ENCODE measurements at places on chromosomes 16 and 17.

GRCh38 chr16:49338611-49339265, 34.9 kb upstream of the C16orf78 start:
- DNase-seq = no peak

- DNase-seq = no peak
These were observed 562 bp downstream of the ZC3H7A start for GRCh38 chr16:11796227-11797165.

GRCh38 chr17:75755990-75756389, 9.0 kb downstream of the GALK1 start:
- no peak for DNase-seq

DNA sequence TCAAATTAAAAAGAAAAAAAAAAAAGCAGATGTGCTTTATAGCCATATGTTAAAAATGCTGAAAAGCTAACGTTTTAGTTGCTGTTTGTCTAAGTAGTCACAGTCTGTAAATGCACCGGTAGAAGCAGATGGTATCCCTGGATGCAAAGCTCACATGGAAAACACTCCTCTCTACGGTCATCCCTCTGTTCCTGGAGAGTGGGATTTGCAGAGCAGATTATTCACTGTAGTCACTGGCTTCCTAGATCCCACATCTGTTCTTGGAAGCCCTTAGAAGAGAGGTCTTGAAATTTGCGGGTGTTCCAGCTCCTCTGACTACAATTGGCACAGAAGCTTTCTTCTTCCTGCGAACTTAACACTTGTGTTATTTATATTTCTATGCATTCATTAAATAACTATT, 186.6 kb downstream of the PMP22 start:
- no peak for DNase-seq

- DNase-seq = no peak
These were observed 12.7 kb downstream of the DRC7 start for GRCh38 chr16:57707331-57707730.

DNA sequence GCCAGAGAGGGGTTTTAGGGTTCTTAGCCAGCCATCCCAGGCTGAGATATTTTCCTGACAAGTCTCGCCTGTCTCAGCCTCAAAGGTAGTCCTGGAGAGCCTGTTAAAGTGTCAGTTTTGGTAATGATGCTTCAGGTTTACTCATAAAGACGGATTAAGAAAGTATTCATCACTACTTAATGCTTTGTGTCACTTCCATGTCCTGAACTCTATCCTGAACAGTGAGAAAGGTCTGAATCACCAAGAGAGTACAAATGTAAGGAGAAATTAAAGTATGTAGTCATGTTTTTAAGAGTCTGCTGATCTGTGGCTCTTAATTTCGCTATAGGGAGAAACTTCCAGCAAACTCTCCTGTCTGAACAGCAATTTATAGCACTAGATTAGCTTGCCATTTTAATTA, 14.0 kb downstream of the RPGRIP1L start:
- no peak for DNase-seq

DNA sequence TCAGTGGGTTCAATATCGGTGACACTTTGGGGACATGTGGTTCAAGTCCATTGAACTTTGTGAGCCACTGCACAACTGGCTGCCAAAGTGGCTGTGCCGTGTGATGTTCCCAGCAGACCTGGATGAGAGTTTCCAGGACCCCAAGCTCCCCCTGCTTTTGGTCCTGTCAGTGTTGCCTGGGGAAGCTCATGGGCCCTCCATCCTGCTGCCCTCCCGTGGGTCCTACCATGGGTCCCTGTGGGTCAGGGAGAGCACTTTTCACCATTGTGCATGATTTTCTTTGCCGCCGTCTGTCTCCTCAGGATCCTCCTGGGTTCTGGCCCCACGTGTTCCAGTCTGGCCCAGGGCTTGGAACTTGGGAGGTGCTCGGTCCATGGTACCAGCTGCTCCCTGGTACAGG, 38.1 kb downstream of the LGALS9 start:
- DNase-seq = no peak

GRCh38 chr17:13031718-13032350, 14.0 kb upstream of the ELAC2 start:
- no peak for DNase-seq

DNA sequence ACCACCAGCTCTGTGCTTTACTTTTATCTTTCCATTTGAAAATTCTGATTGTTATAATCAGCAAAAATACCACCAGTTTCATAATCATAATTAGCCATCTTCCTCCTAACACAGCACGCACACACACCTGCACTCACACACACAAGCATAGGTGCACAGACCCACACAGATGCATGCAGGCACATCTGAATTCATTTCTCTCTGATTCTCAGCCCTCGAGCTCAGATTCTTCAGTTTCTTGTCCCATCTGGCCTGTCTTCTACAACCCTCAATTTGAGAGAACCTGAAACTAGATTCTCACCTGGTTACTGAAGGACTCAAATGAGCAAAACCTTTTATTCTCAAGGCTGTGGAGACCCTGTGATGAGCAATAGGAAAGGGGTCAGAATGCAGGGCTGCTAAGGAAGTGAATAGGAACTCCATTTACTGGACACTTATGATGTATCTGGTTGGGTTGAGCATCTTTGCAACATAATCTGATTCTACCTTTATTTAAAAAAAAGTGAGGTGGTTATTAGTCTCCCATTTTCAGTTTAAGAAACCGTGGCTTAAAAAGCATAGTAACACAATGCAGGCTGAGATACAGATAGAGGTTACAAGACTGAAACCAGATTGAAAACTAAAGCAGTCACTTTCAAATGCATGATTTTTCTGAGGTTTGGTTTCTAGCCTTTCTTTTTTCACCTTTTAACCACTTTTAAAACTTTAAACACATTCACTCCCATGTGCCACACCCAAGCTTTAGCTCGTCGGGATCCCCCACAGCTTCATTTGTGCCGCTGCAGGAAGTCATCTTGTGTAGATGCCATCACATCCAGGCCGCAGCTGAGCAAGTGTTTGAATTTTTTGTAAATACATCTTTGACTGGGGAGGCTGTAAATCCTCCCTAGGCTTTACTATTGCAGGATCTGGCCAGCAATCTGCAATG, 9.4 kb downstream of the KRT33A start:
- no peak for DNase-seq

- no peak for DNase-seq
These were observed 72.2 kb downstream of the HS3ST3B1 start for GRCh38 chr17:14372905-14373613.

Measured in GOT3 (cell line).